ENCODE measurements at places on chromosomes 7 and 10. TPM values are rescaled to one million over a fixed set of nuclear protein-coding genes. Genes with fewer than 3 reads are reported as not detected.

The PIP gene
- not detected for total RNA-seq

The GSTO2 gene
- 1.1 TPM for total RNA-seq

- peak; percentile 56 for DNase-seq
Measured at GRCh38 chr10:131943021-131943814, 38.5 kb downstream of the BNIP3 start.

GRCh38 chr10:44993226-44993921, 7.3 kb upstream of the ZNF22 start:
- no peak for DNase-seq

DNA sequence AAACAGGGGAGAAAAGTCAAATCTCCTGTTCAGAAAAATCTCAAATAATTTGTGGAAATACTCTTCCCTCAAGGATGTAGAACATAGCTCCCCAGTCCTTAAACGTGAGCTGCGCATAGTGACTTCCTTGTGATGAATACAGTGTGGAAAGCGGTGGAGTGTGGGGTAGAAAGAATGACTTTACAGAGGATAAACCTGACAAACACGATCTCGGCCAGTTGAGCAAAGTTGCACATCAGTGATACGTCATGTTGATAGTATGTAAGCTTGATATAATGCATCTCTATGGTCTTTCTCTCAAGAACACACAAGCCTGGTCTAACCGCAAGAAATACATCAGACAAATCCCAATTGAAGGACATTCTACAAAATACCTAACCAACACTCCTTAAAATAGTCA, 32.0 kb upstream of the ZCCHC24 start:
- no peak for DNase-seq

- DNase-seq, result no peak
Measured at GRCh38 chr7:74013539-74014272, 14.3 kb upstream of the ELN start.

DNA sequence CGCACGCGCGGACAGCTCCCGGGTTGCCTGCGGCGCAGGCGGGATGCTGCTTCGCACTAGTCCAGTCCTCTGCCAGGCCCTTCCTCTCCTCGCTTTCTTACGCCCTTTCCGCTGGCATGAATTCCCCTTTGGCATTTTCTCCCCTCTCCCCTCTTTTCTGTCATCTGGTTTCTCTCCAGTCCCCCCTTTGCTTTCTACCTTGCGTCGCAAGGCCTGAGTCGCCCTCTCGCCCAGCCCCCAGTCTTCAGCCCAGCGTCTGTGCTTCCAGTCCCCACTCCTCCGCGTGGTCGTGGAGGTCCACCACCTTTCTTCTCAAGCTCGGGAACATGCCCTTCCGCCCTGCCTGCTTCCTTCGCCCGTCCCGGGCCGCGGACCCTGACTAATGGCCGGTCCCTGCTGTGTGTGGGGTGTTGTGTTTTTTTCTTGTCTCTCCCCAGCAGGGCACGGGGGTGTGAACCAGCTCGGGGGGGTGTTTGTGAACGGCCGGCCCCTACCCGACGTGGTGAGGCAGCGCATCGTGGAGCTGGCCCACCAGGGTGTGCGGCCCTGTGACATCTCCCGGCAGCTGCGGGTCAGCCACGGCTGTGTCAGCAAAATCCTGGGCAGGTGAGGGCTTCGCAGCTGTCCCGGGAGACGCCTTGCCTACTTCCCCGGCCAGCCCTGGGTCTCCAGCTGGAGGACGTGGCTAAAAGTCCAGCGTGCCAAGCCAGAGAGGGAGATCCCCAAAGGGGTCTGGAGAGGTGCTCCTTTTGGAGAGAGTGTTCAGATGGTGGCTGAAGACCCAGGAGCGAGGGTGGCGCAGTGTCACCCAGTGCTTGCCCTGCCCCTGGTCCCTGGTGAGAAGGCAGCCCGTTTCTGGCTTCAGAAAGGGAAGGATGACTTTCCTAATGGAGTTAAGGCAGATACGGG, 4.2 kb downstream of the PAX2 start:
- DNase-seq, result no peak

DNA sequence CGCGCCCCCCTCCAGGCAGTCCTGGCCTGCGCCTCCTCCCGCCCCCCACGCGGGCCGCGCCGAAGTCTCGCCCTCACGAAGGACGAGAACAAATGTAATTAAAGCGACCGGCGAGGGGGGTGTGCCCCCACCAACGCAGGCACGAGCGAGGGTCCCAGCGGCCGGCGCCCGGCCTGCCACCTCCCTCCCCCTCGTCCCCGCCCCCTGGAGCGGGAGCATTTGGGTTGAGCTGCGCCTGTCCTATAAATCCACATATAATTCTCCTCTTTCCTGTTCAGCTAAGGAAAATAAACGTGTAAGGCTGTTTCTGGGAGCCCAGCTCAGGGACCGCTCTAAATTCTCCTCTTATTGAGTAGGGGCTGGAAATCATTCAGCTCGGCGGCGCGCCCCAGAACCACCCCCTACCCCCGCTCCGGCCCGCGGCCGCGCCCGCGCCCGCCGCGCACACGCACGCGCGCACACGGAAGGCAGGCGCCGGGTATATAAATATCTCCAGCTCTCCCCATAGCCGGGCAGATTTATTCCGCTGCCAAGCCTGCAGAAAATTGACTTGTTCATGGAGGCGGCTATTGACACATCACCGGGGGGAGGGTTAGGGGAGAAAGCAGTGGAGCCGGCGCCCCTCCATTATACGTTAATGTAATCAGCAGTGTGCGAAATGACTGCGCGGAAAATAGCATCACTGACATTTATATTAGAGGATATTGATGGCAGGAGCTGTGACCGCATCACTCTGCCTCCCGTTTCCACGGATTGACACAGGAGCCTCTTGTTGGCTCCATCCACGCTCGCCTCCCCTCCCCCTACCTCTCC, 61.6 kb upstream of the BTRC start:
- peak; percentile 48 for DNase-seq

GRCh38 chr7:20158684-20159083, 58.5 kb downstream of the MACC1 start:
- DNase-seq, result peak; percentile 17

GRCh38 chr10:112988839-112989406, 38.9 kb downstream of the TCF7L2 start:
- DNase-seq, result no peak

Data from GM23248 (cell line).